ENCODE measurements at places on chromosomes 16 and 17.

GRCh38 chr16:13325396-13325795 lies 424.0 kb downstream of the SHISA9 start:
- DNase-seq = no peak

GRCh38 chr17:75010683-75011400 lies 1.6 kb upstream of the MRPL58 start:
- peak; percentile 94 for DNase-seq

GRCh38 chr17:82480318-82480717 lies 21.8 kb downstream of the NARF start:
- DNase-seq = no peak

GRCh38 chr17:42872251-42872965 lies 21.4 kb downstream of the AOC3 start:
- no peak for DNase-seq

DNA sequence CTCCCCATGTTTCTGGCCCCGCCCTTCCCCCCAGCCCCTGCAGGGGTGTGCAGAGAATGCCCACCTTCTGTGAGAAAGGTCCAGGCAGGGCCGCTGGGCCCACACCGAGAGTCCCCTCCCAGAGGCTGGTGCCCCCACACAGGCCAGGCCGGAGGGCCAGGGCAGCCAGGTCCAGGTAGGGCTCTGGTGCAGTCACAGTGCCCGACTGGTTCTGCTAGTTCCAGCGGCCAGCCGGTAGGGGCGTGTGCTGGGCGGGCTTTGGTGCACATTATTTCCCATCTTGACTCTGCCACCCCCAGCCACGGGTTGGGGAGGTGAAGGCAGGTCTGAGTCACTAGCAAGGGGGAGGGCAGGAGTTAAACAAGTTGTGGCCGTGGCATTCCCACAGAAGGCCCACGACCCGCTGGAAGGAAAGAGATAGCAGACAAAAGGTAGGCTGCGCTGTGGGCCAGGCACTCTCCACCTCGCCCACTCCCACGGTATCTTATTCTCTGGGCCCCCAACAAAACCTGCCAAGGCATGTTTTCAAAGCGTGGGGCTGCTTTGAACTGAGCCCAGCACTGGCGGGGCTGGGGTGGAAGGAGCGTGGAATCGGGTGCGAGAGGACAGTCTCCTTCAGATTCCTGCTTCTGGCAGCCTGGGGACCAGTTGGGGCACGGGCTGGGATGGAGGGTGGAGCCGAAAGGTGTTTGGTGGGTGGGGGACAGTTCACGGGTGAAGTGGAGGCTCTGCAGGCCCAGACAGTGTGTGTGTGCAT lies 1.9 kb downstream of the EPN3 start:
- DNase-seq = no peak
